ENCODE measurements at places on chromosomes 5 and 9.

DNA sequence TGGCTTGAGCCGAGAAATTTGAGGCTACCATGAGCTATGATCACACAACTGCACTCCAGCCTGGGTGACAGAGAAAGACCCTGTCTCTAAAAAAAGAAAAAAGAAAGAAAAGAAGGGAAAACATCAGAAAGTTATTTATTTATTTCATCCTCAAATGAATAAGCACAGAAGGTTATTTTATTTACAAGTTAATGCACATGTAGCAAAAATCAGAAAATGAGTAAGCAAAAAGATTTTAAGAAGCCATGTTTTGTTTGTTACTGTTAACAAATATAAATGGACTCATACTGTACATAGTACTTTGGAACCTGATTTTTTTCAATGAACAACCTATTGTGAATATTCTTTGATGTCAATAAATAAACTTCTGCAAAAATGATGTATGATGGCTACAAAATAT lies 47.2 kb downstream of the NRG2 start:
- no peak for DNase-seq

DNA sequence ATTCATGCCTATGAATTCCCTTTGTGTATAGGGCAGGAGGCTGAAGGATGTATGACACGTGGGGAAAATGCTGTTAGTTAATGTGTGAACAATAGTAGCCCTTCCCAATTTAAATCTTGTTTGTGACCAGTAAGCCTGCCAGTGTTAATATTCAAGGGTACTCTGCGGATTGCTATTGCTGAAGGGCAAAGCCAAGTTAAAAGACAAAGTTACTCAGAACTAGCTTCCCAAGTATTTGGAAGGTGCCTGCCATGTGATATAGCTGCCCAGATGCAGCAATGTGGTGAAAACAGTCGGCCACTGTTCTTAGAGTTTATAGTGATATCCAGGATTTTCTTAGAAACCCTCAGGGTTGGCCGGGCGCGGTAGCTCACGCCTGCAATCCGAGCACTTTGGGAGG lies 34.6 kb downstream of the MARVELD2 start:
- DNase-seq: no peak

DNA sequence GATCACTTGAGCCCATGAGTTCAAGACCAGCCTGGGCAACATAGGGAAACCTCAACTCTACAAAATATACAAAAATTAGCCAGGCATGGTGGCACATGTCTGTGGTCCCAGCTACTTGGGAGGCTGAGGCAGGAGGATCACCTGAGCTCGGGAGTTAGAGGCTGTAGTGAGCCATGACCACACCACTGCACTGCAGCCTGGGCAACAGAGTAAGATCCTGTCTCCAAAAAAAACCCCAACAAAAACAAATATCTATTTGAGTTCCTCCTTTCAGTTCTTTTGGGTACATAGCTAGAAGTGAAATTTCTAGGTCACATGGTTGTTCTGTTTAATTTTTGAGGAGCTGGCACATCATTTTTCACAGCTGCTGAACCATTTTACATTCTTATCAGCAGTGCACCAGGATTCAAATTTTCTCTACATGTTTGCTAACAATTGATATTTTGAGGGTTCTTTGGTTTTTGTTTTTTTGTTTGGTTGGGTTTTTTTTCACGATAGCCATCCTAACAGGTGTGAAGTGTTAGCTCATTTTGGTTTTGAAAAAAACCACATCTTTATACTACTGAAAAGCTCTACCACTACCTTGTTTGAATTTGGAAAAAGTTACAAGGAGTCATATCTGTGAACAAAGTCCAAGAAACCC lies 176.9 kb upstream of the SLC12A2 start:
- DNase-seq: no peak

GRCh38 chr5:142680605-142681259 lies 5.2 kb downstream of the FGF1 start:
- no peak for DNase-seq

GRCh38 chr9:88387552-88388202 lies 567 bp upstream of the SPIN1 start:
- peak; percentile 6 for DNase-seq

GRCh38 chr5:138770291-138770690 lies 17.1 kb downstream of the CTNNA1 start:
- no peak for DNase-seq

DNA sequence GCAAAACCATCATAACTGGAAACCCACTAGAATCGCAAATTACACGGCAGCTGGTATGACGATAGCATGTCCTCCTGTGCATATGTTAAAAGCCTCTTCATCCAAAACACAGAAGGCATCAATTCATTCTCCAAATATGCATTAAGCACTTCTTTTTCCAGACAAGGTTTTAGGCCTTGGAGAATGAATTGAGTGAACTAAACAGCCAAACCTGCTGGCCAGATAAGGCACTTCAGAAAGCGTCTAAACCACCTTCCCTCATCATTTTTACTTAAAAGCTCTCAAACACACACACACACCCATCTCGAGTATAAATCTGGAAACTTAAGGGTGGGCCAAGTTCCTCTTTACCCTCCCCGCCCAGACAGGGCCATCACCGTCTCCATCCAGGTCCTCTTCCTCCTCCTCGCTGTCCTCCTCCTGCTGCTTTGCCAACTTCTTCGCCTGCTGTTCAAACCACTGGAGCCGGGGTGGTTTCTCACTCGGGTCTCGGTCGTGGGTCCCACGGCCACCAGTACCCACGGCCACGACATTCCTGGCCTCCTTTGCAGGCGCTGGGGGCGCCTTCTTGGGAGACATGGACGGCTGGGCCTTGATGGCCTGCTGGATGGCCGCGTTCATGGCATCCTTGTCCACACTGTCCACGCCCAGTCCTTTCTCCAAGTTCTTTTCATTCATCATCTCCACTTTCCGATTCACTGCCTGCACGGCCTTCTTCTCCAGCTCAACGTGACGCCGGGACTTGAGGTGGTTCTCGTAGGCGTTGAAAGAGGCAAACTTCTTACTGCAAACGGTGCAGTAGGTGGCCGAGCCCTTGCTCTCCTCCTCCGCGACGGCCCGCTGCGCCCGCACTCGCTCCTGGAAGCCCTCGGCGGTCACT lies 696 bp downstream of the ZNF622 start:
- no peak for DNase-seq

DNA sequence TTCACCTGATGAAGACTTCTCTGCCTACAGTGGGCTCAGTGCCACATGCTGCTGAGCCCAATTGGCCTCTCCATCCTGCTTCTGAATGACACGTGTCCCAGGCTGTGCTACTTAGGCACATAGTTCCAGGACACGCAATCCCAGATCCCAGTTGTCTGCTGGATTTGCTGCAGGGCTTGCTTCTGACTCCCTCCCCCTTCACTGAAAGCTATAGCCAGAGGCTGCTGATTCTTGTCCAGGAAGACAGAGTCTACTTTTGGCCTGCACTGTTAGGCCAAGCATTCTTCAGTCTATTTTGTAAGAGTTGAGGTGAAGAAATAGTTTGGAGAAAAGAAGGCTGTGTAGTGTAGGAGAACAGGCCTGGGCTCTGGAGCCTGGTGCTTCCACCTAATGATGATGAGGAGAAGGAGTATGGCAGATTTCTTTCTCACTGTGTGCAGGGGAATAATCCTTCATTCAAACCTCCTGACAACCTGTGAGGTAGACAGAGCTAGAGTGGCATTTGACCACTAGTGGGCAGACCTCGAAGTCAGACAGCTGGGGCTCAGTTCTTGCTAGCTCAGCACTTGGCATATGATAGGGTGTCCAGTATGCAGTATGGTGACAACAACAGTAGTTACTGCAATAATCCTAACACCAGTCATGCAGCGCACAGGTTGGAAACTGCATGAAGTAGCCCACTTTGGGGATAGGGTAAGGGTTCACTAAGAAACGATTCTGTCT lies 19.5 kb upstream of the ASPN start:
- no peak for DNase-seq

DNA sequence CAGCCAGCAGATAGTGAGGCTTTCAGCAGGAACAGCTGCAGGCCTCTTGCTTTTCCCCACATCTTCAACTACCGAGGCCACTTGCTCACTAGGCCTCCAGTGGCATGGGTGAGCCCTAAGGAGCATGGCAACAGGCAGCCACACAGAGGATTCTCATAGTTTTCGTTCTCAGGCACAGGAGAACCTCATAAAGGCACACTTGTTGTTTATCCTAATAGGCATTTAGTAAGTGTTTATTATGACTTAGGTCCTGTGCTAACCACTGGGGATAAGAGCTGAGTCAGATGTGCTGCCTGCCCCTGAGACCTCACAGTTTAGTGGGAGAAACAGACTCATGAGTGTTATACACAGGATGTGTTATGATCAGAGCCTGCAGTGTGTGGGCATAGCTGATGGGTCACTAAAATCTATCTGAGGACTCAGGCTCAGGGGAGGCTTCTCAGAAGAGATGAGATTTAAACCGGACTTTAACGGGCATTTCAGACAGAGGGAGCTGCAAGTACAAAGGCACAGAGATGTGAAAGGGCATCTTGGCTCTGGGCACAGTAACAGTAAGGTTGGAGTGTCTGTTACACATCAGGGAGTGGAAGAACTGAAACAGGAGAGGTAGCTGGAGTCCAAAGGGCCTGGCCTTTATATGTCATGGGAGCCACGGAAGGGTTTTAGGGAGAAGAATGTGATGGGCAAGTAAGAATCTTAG lies 21.0 kb upstream of the HEMGN start:
- no peak for DNase-seq

- no peak for DNase-seq
Measured at GRCh38 chr9:104905931-104906330, 22.0 kb downstream of the ABCA1 start.

GRCh38 chr9:7509576-7510145 lies 289.9 kb downstream of the DMAC1 start:
- no peak for DNase-seq

DNA sequence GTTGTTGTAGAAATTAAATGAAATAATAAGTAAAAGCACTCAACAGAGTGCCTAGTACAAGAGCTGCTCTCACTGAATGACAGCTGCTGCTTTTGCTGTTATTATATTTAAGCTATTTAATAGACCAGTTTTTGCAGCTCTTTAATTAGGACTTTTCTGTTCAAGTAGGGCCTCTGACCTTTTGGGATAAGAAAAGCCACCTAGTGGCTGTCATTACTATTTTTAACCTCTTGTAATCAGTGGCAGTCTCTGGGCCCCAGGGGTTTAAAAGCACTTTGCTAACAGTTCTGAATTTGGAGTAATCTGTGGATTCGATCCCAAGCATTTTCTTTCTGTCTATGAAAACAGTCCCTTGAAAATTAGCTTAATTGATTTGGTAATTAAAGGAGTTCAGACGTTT lies 121.1 kb downstream of the NUDT12 start:
- no peak for DNase-seq

DNA sequence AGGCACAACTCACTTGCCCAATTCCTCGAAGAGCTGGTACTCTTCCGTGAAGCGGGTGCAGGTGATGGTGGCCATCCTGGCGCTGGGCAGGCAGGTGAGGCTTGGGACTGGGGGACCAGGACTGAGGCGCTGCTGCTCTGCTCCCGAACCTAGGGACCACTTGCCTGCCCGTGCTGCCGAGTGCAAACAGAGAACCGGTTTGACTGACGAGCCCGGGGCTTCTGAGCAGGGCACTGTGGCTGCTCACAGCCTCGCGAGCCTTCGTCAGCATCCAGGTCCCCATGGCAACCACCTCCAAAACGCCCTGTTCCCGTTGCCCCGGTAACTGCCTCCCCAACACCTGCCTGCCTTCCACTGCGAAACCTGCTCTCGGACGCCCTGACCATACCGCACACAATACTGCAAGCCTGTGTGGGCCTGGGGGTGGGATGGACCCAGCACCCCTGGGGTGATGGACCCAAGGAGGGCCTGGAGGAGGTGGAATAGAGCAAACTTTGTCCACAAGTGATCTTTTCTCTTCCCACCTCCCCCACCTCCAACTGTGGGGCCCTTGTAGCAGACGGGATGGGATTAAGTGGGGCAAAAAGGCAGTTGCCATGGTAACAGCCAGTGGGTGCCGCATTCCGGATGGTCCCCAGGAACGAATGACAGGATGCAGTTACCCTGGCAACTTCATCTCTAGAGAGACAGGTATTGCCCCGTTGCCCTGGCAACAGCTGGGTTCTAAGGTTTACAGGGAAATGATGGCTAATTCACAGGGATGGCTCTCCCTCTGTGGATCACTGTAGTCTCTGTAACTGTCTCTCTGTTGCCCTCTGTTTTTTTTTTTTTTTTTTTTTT lies at the start of gene CAMK2A:
Gene CAMK2A (minus strand): TSS at position 223 of the 840 bp plus-strand sequence. CDS start 148 bp downstream, at position 75.
- no peak for DNase-seq

DNA sequence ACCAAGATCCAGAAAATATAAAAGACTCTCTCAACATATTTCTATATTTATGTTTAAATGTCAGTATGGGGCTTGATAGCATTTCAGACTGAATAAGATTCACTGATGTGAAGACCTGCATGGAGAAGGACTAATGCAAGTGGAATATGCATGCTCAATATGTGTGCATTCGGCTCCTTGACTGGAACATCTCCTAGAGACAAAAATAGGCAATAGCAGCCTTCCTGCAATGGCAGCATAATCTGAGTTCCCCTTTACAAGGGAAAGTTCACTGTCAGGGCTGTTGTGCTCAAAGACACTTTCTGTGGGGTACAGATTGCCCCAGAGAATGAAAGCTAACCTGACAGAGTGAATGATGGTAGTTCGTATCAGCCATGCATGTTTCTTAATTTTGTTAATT lies 42.4 kb downstream of the STARD4 start:
- DNase-seq: no peak

DNA sequence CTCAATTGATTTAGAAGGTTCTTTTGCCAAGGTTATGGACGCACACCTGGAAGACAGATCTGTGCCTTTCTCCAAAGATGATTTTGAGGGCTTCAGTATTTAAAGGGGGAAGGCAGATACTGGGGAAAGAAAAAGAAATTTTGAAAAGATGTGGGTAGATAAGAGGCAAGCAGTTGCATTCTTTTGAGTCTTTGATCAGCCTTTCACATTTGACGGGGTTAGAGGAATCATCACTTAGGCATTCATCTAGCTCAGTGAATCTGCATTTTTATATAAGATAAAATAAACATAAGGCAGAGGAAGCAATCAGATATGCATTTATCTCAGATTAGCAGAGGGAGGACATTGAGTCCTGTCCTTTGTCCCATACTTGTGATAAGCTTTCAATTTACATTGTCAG lies 243.4 kb upstream of the RAI14 start:
- no peak for DNase-seq

GRCh38 chr5:10736354-10736753 lies 24.7 kb downstream of the DAP start:
- no peak for DNase-seq

GRCh38 chr9:88915916-88916315 lies 75.4 kb upstream of the S1PR3 start:
- DNase-seq: no peak

DNA sequence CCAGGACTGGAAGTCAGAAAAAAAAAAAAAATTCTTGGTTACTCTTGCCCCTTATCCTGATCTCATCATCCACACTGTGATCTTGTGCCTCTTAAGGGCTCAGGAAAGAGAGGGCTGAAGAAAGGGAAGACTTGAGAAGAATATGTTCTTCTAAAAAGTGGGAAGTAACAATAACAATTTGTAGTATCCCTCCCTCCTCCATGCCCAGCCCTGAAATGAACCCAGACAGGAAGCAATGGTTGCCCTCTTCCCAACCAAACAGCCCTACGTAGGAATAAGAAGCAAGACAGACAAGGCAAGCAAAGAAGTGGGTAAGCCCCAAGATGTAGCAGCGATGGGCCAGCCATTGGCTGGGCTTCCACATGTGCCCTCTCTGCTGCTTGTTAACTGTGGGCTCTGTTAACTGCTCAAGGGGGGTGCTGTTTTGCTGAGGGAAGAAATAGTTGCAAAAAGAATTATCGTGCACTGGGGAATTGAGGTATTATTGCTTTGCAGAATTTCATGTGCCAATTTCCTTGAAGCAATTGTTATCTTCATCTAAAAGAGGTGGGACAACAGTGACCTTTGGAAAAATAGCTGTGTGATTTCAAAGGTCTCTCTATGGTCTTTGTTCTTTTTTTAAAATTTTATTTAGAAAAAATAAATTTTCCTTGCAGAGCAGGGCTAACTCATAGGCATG lies 146.6 kb upstream of the PCA3 start:
- DNase-seq: no peak

GRCh38 chr5:92424785-92425426 lies 1041.8 kb upstream of the ARRDC3 start:
- DNase-seq: no peak

Data from stimulated activated CD4-positive, alpha-beta T cell treated with anti-CD3 and anti-CD28 coated beads, Interleukin-4, amount 100 ng/mL, for 48 hours (primary cell).